Right ventricle myocardium inferior (tissue), 1 donor: ENCODE measurements at places on chromosomes 5 and 9.
A peak's percentile ranks its signal among the peaks of the same experiment; 100 is the strongest.

DNA sequence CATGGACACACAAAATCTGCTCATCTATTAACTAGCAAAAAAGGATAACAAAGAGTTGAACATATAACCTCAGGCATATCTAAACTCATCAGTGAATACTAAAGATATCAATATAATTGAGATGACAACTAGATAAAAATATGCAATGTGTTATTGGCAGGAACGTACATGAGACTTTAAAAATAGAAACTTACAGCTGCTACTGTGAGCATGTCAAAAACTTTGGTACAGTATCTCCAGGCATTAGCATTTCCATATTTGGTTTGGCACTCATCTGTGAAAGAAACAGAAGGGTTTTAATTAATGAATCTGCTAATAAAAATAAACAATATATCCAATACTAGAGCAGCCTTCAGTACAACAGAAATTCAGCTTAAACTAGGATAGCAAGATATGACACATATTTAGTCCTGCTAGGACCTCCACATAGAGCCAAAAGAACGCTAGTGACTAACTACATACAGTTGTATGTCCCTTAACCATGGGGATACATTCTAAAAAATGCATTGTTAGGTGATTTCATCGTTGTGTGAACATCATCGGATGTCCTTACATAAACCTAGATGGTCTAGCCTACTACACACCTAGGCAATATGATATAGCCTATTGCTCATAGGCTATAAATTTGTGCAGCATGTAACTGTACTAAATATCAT, 10.5 kb upstream of the SCAI start:
- no peak for DNase-seq

DNA sequence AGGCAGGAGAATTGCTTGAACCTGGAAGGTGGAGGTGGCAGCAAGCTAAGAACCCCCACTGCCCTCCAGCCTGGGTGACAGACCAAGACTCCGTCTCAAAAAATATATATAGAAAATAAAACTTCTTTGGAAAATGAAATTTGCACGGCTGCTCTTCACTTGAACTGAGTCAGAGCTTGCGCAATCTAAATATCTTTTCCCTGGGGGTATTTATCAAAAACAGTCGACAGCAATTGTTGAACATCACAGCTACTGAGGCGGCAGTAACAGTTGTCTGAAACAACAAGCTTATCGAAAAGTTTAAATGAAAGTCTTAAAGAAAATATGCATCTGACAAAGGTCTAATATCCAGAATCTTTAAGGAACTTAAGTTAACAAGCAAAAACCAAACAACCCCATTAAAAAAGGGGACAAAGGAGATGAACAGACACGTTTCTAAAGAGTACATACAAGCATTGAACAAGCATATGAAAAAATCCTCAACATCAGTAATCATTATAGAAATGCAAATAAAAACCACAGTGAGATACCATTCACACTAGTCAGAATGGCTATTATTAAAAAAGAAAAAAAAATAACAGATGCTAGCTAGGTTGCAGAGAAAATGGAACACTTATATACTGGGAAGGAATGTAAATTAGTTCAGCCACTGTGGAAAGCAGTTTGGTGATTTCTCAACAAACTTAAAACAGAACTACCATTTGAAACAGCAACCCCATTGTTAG, 153.6 kb upstream of the CDH9 start:
- no peak for DNase-seq

DNA sequence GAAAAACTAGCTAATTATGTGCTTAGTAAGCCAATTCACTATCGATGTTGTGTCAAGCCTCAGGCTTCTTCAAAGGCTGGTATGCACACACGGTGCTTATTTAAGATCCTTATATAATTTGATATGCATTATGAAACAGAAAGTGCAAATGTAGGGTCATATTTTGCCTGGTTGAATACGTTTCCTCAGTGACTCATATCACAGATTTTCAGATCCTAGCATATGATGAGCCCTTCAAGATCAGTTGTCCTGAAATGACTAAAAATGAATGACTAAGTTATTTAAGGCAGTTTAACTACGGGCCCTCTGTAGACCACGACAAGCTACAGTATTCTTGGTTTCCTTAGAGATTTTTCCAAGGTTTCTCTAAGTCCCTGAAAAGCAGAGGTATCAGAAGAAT, 778.3 kb downstream of the PRELID2 start:
- no peak for DNase-seq

DNA sequence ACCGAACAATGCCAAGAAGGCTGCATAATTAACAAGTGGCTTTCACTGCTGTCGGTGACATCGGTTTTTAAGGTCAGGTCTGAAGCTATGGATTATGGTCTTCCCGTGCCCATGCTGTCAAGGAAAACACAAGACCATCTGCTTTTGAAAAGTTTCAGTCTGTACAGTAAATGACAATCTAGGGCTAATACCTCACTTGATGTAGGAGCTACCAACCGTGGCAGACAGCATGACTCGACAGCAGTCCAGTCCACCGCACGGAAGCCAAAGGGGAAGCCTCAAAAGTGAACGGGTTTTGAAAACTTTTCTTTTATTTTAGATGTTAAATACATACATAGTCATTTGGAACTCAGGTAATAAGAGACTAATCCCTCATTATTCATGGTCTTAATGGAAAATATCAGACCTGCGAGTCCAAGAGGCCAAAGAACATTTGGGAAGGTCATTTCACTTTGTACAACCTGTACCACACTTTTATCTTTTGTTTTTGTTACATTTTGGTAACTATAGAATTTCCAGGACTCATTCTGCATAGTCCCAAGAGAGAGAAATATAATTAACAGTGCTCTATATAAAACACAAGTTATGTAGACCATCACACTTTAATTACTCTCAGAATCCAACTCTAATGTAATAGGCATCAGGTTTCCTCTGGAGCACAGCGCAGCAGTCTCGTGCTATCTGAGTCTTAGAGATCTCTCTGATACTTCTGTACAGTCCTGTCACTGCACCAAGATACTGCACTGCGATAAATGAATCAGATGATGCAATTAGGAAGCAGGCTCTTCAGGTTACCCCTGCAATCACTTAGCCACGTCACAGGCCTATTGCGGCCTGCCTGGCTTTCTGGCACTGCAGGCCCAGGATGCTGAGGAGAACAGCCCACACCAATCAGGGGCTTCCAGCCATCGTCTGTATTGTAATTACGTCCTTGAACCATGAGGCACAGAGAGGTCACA, 184.9 kb downstream of the FANCC start:
- DNase-seq = no peak

- DNase-seq = no peak
Measured at GRCh38 chr5:9658706-9659105, 28.6 kb upstream of the TAS2R1 start.

DNA sequence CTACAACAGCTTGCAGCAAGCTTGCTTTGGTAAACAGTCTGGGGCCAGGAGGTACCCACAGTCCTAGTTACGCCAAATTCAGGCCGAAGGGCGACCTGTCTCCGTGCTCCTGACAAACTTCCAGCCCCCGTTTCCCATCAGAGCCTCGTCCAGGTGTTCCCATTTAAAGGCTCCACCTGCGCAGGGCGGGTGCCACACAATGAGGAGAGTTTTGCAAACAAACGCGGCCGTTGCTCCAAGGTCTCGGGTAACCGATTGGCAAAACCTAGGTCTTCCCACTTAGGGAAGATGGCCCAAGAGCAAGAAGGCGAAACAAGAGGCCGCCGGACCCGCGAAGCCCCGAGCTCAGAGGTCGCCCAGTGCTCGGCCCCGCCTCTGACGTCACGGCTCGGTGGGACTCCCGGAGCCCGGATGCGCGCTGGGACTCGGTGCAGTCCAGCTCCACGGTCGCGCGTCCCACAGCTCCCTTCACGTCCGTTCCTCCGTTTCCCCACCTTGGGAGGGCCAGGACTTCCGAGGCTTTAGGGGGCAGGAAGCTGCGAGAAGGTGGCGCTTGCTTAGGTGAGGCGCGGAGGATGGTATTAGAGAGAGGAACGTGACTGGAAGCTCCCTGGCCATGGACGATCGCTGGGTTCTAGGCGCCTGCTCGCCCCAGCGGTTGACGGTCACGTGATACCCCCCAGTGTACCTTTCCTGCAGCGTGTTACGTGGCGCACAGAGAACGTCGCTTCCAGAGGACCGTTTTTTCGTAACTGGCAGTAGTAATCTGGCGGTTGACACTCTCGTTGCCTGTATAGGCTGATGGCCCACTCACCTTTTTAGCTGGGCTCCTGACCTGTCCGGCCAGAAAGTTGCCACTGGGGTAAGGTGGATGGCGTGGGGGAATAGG, 41.8 kb upstream of the KDM4C start:
- peak; percentile 86 for DNase-seq

- no peak for DNase-seq
Measured at GRCh38 chr5:121462441-121462840, 389.2 kb upstream of the FTMT start.

- no peak for DNase-seq
Measured at GRCh38 chr9:19985081-19985480, 196.2 kb upstream of the SLC24A2 start.

GRCh38 chr5:157115502-157115901, 6.7 kb upstream of the HAVCR2 start:
- no peak for DNase-seq

- DNase-seq = no peak
Measured at GRCh38 chr5:42993516-42994245, 46.4 kb downstream of the ANXA2R start.

- no peak for DNase-seq
Measured at GRCh38 chr5:150144879-150145278, 10.8 kb downstream of the PDGFRB start.

DNA sequence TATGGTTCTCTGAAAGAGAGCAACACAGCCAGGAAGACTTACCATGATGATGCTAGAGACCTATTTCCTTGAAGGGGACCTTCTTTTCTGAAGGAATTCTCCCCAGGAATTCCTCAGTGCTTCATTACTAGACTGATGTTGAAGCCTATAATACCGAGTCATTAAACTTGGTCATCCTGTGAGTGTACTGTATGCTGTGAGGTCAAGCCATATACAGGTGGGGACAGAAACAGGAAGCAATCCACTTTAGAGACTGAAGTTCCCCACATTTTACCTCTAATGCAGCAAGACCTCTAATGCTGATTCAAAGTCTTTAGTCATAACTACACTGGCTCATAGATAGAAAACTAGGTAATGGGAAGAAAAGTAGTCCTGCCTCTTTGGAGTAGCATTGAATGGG, 77.1 kb upstream of the RASEF start:
- no peak for DNase-seq

DNA sequence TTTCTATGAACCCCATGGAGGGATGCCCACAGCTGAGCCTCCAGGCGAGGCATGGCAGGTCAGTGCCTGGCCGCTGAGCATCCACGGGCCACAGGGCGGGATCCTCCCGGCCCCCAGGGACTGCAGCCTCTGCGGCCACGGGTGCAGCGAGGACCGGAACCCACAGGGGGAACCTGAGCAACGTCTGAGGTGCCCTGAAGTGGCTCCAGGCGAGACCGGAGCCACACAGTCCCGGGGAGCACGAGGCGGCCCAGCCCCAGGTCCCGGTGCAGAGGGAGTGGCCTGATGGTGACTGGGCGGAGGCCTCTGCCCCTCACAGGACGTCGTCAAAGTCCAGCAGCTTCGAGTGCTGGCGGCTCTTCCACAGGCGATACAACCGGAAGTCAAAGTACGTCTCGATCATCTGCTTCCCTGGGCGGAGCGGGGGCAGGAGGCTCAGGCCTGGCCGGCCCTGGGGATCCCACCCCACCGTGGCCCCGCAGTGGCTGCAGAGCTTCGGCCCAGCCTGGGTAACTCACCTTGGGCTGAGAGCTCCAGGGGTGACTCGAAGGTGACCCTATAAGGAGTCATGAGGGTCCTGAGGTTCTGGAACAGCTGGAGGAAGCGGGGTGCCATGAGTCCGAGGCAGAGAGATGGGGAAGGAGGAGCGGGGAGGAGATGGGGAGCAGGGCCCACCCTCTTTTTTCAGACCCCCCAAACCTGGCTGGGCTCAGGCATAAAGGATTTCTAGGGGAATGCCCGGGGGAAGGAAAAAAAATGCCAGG, 8.1 kb upstream of the ENTPD8 start:
- no peak for DNase-seq

- DNase-seq = no peak
Measured at GRCh38 chr5:173238312-173239232, 3.6 kb upstream of the NKX2-5 start.

- no peak for DNase-seq
Measured at GRCh38 chr9:113589407-113589806, 125.9 kb downstream of the RGS3 start.

DNA sequence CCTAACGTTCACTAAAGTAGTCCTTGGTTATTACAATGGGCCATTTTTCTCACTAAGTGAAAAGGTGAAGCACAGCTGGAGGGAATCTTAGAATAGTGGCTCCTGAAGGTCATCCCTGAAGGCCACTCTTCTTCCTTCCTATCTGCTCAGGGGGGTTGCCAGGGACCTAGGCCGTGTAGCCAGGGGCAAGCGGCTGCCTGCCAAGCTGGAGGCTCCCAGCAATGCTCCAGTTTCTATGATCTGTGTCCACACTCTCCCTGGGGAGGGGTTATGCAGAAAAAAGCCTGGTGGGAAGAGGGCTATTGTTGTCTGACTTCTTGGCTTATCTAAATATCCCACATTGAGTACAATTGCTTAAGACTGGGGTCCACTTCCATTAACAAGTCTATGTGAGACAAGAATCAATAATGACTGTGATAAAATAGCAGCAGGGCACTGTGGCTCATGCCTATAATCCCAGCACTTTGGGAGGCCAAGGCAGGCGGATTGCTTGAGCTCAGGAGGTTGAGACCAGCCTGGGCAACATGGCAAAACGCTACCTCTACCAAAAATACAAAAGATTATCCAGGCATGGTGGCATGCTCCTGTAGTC, 3.8 kb downstream of the NMRK1 start:
- DNase-seq = no peak

- no peak for DNase-seq
Measured at GRCh38 chr5:62596096-62596495, 17.5 kb downstream of the LRRC70 start.
